ENCODE measurements at places on chromosomes 2 and 18.
A peak's percentile ranks its signal among the peaks of the same experiment; 100 is the strongest.

DNA sequence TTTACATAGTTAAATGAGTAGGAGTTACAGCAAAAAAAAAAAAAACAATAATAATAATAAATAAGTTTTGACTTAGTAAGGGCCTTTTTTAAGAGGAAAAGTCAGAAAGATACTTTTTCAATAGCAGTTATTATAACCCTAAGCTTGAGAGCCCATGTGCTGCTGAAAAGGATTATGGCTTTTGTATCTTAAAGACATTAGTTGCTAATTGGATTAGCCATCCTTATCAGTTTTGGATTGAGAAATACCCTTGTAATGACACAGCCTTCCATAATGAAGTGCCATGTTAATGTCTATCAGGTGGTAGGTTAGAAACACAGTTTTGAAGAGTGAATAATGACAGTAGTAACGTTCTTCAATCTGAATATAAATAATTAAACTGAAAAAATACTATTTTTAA, 554.0 kb downstream of the RIT2 start:
- no peak for DNase-seq

DNA sequence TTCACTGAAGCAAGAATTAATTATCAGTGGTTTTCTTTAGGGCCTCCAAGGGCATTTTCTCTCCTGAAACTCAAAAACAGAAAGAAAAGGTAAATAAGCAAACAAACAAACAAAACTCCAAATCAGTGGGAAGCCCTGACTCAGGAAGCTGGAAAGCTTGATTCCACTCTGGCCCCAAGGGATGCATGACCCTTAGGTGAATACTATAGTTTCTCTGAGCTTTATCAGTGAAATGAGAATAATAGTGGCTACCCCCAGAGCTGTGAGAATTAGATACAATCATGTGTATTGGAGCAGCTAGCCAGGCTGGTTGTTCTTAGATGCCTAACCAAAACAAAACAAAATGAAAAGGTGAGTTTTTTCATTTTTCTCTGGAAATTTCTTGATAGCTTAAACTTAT, 585.1 kb downstream of the CNTNAP5 start:
- no peak for DNase-seq

GRCh38 chr2:141331127-141331526, 799.7 kb downstream of the LRP1B start:
- no peak for DNase-seq

- DNase-seq = no peak
Measured at GRCh38 chr18:28009589-28009988, 167.3 kb downstream of the CDH2 start.

DNA sequence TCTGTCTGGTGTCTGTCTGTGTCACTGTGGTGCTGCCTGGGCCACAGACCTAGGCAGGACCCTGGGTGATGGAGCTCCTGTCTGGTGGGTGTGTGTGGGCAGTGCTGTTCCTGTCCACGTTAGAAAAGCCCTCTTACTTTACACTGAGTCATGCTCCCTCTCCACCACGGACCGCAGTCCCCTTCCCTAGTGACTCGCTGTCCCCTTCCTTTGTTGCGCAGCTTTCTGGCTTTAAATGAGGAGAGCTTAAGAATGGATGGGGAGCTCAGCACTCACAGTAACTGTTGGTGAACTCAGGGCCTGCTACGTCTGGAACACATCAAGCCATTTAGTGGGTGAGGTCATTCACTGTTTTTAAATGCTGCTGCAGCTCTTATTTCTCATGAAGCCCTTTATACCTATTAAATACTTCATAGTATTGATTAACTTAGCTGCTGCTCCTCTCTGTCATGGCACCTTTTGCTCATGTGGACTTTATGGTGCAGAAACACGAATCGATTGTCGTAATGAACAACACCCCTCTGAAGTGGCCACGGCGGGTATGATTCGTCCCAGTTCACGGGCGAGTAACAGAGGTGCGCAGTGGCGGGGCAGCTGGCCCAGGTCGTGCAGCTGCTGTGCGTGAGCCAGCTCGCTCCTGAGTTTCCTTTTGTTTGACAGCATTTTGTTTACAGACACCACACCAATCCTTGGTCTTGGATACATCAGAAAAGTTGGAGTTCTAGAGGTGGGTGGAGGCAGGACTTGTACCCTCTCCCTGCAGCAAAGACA, 100.4 kb downstream of the LDLRAD4 start:
- no peak for DNase-seq

- DNase-seq = peak; percentile 69
Measured at GRCh38 chr2:121699421-121700333, 37.0 kb downstream of the NIFK start.
